ENCODE measurements at places on chromosomes 2 and 18.
A peak's percentile ranks its signal among the peaks of the same experiment; 100 is the strongest.

GRCh38 chr2:47079515-47080412 is 75.3 kb downstream of the STPG4 start:
- no peak for DNase-seq

GRCh38 chr2:68734688-68735525 is at the start of gene ARHGAP25:
Gene ARHGAP25 (plus strand): TSS chr2:68734811. CDS start chr2:68735200, 389 bp downstream.
- no peak for DNase-seq

GRCh38 chr2:83068714-83069113 is 1390.4 kb downstream of the SUCLG1 start:
- no peak for DNase-seq

- DNase-seq: no peak
These were observed 27.9 kb upstream of the RNU4ATAC start for GRCh38 chr2:121502781-121503180.

DNA sequence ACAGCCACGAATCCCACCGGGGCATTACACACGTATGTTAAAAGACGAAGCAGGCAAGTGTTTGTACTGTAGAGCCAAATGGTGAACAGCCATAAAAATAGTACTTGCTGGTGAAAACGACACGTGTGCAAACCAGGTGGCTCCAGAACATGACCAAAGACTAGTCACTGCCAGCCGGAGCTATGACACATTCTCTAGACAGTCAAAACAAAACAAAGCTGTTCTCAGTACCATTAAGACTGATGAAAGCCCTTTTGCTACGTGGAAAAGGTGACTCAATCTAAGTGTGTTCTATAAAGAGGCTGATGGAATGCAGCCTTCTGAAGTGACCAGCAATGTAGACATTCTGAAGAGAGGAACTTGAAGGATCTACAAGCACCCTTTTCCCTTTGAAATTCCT is 367.7 kb upstream of the NETO1 start:
- DNase-seq: no peak

GRCh38 chr2:231769170-231770136 is 11.6 kb downstream of the PDE6D start:
- DNase-seq: no peak

GRCh38 chr18:32026491-32027086 is 8.0 kb downstream of the RNF125 start:
- no peak for DNase-seq

DNA sequence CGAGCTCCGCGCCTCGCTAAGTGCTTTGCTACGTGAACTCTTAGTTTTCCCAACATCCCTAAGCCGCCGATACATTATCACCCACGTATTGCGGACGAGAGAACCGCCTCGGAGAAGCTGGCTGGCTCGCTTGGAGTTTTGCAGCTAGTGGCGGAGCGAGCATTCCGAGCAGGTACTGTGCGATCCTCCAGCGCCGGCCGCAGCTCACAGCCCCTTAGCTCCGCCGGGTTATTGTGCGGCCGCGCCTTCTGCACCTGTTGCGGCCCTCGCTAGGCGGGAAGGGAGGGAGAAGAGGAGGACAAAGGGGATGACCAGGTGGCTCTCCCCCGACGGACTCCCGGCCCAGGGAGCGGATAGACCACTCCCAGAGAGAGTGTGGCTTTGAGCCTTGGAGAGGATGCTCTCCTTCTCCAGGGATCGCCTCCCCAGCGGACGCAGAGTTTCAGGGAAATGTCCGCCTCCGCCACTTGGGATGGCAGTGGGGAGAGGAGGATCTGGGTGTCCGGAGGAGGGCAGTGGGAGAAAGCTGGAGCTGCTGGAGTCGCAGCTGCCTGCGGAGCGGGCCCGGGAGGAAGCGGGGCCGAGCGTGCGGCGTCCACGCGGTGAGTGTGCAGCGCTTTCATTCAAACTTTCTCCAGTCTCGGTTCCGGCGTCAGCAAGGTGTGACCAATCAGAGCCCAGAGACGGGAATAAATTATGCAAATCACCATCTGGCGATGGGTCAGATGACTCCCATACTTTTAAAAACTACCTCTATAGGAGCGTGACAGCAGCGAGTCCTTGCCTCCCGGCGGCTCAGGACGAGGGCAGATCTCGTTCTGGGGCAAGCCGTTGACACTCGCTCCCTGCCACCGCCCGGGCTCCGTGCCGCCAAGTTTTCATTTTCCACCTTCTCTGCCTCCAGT is at the start of gene LIPG:
LIPG (plus strand) TSS at position 769 of the 905 bp plus-strand sequence. CDS start 252 bp downstream, outside the sequence.
- peak; percentile 71 for DNase-seq

DNA sequence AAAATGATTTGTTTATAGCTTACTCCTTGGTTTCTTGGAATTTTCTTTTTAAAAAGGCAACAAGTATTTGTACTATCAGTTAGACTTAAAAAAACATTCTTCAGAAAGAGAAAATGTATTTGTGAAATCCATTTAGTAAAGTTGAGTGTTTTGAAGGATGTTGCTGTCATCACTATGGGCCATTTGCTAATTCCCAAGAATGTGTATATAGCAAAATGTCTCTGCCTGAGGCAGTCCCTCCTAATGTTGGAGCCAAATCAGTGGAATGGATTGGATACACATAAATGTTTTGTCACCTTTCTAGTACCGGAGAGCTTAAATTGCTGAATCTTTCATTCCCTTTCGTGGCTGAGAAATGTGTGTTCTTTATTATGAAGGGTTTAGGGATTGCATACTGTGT is 890.2 kb upstream of the ZEB2 start:
- no peak for DNase-seq

- DNase-seq: no peak
These were observed 105.1 kb downstream of the NDUFA10 start for GRCh38 chr2:239919774-239920692.

GRCh38 chr2:62042944-62043343 is 137.5 kb downstream of the COMMD1 start:
- no peak for DNase-seq

DNA sequence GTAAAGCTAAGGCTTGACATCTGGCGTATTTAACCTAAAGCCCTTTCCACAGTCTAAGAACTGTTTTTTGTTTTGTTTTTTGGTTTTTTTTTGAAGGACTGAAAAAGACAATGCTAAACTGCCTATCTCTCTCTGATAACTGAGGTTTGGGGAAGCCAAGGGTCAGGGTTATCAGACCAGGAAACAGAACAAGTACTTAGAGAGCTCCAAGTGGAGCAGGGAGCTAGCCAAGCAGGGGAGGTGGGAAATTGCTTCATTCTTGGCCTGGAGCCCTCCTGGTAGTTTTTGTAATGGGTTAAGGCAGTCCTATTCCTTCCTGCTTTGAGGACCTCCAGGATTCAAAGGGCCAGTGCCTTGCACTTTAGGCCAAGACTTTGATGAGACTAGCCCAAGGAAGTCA is 154.3 kb upstream of the LTBP1 start:
- no peak for DNase-seq

DNA sequence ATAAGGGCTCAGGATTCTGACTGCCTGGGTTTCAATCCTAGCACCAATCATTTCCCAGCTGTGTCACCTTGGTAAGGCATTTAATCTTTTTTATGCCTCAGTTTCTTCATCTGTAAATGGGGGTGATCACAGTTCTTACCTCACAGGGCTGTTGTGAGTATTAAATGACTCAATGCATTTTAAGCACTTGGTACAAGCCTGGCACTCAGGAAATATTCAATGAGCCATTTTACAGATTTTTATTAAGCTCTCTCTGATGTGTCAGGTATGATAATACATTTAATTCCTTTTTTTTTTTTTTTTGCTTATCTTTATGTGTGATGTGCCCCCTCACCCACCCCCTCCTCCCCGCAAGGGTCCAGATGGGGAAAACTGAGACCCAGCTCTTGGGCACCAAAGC is 12.0 kb downstream of the SPEG start:
- no peak for DNase-seq

DNA sequence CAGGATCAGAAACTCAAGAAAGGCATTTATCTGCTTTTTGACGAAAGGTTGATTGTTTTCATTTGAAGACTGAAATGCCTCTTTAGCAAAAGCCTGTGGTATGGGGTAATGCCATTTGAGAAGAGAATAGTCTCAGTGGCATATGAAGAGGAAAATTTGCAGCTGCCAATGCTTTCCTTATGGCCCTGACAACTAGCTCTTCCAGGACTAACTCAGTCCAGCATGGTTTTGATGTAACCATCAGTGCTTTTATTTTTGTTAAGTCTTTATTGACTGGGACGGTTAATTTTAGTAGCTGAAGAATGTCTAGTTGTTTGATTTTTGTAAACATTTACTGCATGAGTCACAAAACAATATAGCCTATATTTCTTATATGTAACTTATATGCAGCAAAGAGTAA is 158.4 kb downstream of the LNPK start:
- no peak for DNase-seq

DNA sequence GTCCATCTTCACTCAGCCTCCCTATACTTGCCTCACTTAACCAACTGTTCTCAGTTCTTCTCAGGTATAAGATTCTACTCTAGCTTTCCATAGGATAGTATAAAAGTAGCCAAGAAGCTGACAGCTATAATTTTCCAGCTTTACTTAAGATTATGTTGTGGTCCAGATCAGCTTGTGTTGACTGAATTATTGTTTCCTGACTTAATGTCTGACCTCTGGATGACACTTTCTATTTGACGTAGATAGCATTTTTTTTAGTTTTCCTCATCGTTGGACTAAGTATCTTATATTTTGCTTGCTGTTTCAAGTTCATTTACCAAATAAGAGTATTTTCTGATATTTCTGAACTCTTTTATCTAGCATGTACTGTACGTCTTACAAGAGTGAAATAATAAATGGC is 1272.5 kb upstream of the CDH2 start:
- no peak for DNase-seq

- no peak for DNase-seq
These were observed 9.5 kb upstream of the NGEF start for GRCh38 chr2:233022561-233022960.

- DNase-seq: no peak
These were observed 26.7 kb downstream of the LHCGR start for GRCh38 chr2:48728840-48729239.

DNA sequence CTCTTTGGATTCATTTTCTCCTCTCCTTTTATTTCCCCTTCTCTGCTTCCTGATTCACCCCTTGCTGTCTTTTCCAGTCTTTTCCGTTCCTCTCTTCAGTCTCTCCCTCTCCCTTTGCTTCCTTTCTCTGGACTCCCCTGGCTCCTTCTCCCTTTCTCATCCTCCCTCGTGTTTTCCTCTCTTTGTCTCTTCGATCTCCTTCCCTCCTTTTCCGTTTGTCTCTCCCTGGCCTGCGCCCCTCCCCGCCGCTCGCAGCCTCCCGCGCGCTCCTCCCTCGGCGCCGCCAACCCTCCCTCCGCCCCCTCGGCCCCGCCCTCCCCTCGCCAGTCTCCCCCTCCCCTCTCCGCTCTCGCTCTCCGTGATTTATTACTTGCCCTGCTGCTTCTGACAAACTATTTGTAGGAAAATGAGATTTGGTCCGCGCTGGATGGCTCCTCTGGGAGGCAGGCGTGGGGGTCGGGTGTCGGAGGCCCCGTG is 46.0 kb upstream of the PAX8 start:
- DNase-seq: peak; percentile 53

DNA sequence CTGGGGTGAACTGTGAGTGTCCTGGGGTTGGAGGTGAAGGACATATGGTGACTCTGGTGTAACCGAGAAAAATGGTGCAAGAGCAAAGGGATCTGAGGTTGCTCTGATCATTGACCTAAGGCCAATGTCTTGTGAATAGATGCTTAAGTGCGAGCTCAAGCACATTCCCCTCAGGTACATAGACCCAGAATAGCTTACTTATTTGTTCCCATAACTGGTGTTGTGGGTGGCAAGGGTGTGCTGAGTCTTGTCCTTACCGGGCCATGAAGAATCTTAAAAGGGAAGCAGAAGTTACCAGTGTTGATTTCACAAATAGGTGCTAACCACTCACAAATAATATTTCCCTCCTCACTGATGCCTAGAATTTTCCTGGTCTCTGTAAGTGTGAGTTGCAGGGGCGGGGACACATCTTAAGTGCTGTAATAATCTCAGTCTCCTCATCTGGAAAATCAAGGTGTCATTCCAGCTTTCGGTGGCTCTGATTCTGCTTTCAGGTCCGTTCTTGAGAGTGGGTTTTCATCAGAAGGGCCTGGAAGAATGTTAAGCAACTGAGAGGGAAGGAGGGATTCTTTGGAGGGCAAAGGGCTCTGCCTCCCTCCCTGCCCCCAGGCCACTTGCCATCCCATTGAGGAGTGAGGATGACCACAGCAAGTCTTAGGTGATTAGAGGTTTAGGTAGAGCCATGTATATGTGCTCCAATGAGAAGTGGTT is 54.9 kb downstream of the LIPG start:
- no peak for DNase-seq

DNA sequence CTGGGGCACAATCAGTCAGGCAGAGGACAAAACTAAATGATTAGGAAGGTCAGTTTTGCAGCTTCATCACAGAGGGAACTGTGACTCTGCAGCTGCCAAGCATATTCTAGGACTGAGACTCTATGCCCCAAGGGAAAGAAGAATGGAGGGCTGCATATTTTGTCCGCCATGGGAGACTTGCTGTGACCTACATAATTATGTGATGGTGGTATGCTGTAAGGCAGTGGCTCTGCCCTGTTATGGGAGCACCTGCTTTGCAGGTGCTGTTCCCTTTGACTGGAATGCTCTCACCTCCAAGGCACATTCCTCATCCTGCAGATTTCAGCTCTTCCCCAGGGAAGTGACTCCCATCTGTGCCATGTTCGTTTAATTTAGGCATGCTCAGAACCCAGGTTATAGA is 261.9 kb upstream of the EPHA4 start:
- no peak for DNase-seq

DNA sequence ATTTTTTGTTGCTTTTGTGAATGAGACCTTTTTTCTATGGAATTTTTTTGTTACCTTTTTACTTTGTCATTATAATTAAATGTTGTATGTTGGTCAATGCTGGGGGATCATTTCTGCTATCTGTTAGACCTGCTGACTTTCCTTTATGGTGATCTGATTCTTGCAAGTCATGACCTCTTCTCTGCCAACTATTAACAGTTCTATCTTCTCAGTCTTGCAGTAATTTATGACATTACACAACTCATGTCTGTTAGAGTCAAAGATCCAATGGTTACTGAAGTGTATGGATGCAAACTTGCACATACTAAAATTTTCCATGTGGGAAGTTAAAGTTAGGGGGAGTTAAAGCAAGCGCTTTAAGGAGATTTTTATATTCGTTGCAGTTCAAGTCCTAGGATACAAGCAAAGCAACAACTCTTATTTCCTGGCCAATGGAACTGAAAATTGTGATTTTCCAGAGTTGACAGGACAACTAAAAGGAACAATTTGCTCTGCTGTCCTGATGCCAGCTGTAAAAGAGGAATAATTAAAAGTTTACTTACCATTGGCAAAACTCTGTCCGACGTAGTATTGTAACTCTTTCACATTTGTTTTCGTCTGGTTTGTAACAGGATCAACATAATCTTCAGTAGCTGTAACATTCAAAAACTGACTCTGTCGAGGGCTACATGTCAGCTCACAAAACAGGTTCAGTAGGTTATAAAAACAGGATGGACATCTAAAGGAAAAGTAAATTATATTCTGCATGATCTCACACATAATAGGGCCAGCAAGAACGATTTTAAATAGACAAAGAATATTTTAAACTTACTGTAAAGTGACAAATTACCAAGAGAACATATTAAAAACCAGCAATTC is 17.8 kb downstream of the NPC1 start:
- DNase-seq: no peak

- DNase-seq: no peak
These were observed 728 bp downstream of the FAM168B start for GRCh38 chr2:131092458-131093005.

Data from NCI-H510A (cell line).